Type B pancreatic cell (in vitro differentiated cells): ENCODE measurements at places on chromosomes 5 and 9. TPM values are rescaled to one million over a fixed set of nuclear protein-coding genes. Genes with fewer than 3 reads are reported as not detected.

TMEM171 gene
- 0.38 and 1.3 TPM in 2 replicates for total RNA-seq

- no peak for DNase-seq
- H3K36me3 ChIP-seq: no peaks in the 10 kb centered on the region
- peaks cover 12% of the 10 kb centered on the region for H3K4me1 ChIP-seq
Measured at GRCh38 chr5:110104726-110105669, 415.3 kb downstream of the MAN2A1 start.

GRCh38 chr9:122355336-122355875, 15.4 kb upstream of the PTGS1 start:
- H3K27ac ChIP-seq: no peak overlapping the region
- H3K36me3 ChIP-seq: no peaks in the 10 kb centered on the region
- no peak for DNase-seq

- no peak overlapping the region for H3K4me3 ChIP-seq
- peaks cover 2% of the 10 kb centered on the region for H3K4me1 ChIP-seq
- no peak overlapping the region for H3K27ac ChIP-seq
Measured at GRCh38 chr9:84940294-84940693, 270.8 kb downstream of the NTRK2 start.

GRCh38 chr9:88015606-88016005, 41.3 kb upstream of the CDK20 start:
- no peak overlapping the region for H3K27ac ChIP-seq
- H3K4me1 ChIP-seq: no peaks in the 10 kb centered on the region
